AG09309 (cell line): ENCODE measurements at places on chromosomes 13 and 19.

GRCh38 chr13:41178040-41178439 lies 16.3 kb downstream of the KBTBD7 start:
- no peak for DNase-seq

- peak; percentile 10 for DNase-seq
These were observed 44.6 kb downstream of the ZNF787 start for GRCh38 chr19:56076498-56076897.

DNA sequence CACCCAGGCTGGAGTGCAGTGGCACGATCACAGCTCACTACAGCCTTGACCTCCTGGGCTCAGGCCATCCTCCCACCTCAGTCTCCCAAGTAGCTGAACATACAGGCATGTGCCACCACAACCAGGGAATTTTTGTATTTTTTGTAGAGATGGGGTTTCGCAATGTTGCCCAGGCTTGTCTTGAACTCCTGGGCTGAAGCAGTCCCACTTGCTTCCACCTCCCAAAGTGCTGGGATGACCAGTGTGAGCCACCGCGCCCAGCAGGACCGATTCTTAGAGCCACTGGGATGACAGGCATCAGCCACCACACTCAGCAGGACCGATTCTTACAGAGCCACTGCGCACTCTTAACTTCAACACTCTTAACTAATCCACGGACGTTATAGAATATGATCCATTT lies 54.9 kb upstream of the RANBP3 start:
- DNase-seq: no peak

GRCh38 chr13:50914176-50914700 lies 4.6 kb downstream of the RNASEH2B start:
- DNase-seq: no peak

DNA sequence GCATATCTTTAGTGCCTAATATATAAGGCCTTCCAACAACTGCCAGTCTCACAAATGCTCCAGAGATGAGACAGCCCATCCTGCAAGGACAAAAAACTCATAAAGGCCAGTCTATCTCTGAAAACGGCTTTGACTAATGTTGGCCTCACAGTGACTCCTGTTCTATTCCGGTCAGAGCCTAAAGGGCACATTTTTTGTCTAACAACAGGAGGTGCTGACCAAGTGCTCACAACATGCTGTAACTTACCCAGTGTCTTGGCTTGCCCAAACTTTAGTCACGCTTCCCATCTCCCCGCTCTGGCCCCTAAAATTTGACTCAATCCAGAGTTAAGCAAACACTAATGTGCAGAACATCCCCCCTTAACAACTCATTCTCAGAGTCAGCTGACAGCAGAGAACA lies 1411.2 kb upstream of the MIR17HG start:
- DNase-seq: no peak

DNA sequence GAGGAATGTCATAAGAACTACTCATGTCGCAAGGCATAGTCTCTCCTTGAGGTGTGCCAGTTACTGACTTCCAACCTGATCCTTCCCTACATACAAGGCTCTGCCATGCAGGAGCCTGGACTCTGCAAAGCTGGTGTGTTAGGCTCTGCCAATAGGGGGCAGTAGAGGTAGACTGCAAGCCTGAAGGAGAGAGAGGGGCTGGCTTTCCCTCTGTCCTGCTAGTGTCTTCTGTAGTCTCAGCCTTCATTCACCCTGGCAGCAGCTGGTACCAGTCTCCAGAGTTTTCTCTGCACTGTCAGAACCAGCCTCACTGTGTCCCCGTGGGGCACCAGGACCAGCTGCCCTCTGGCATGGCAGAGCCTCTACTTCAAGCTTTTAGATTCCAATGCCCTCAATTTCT lies 14.5 kb downstream of the SHISA2 start:
- DNase-seq: no peak

- DNase-seq: no peak
These were observed 202.2 kb upstream of the STARD13 start for GRCh38 chr13:33487575-33488243.

DNA sequence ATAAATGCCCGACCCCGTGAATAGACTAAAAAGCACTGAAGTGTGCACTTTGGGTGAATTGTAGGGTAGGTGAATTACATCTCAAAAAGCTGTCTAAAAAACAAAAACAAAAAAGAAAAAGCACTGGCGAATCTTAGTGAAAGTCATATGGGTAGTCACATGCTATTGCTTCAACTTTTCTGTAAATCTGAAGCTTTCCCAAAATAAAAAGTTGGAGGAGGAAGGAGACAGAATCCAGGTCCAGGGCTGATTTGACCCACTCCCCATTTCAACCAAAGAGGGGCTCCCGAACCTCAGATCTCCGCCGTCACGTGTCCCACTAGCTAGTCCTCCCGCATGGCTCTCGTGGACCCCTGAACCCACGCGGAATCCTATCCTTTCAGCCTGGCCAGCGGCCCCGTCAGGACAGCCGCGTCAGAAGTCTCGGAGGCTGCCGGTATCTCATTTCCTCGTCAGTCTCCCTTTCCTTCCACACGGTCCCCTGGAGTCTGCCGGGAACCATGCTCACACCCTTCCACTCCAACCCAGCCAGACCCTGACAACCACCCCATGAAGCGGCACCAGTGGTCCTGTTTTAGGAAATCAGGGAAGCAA lies 6.1 kb downstream of the PPP1R12C start:
- no peak for DNase-seq

DNA sequence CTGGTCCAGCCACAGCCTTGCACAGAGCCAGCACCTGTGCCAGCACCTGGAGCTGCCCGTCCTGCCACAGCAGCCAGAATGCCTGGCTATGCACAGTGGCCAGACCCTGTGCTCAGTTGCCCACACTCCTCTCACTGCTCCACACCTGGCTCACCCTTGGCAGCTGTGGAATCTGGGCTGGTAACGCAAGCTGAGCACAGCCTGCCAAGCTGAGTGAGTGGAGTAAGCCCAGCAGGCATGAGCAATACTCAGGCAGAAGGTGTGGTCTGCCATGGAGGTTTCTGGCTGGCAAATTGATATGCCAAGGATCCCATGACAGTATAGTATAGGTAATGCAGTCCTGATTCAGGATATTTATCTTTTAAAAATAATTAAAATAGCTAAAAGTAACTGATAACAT lies 122.2 kb downstream of the PCDH9 start:
- DNase-seq: no peak

DNA sequence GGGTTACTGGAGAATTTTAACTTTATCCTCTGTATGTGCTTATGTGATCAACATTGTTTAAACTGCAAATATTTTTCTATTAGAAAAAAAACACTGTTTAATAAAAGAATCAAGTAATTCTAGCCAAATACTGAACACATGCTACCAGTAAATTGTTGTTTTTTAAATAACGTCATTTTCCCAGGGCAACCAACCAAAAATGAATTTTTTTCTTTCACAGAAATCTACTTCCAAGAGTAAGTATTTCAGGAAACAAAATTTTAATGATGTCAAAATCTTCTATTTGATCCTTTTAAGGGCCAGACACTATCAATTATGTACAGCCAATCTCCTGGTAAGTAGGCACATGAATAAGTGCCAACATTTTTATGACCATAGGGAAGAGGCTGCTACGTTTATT lies 57.1 kb downstream of the TUBGCP3 start:
- no peak for DNase-seq

GRCh38 chr19:13844130-13844631 lies 32.8 kb upstream of the NANOS3 start:
- no peak for DNase-seq

- DNase-seq: no peak
These were observed 13.3 kb downstream of the ZNF574 start for GRCh38 chr19:42089191-42089750.

DNA sequence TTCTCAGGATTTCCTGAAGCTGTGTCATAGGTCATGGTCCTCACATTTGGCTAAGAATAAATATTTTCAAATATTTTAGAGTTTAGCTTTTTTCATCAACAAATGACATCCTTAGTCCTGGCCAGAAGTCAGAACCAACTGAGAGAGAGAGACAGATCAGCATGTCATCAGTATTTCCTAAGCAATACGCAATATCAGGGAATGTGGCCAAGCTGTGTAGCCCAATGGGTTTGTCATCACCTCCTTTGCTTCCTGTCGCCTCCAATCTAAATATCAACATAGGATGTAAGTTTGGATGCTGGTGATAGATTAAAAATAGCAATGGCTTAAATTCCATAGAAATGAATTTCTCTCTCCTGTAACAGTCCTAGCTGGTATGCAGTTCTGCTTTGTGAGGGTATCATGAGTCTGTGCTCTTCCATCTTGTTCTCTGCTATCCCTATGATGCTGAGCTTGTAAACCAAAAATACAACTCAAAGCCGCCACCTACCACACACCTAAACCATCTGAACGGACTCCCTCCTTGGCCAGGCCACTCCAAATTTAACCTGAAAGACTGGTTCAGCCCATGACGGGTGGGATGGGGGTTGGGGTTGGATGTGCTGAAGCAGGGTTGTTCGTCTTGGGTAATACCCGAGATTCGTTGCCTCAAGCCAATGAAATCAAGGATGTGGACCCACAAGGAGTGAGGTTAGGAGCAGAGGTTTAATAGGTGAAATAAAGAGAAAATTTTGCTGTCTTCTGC lies 10.0 kb upstream of the IGSF23 start:
- DNase-seq: peak; percentile 67

GRCh38 chr19:39543477-39543857 lies 3.5 kb upstream of the EID2 start:
- no peak for DNase-seq

DNA sequence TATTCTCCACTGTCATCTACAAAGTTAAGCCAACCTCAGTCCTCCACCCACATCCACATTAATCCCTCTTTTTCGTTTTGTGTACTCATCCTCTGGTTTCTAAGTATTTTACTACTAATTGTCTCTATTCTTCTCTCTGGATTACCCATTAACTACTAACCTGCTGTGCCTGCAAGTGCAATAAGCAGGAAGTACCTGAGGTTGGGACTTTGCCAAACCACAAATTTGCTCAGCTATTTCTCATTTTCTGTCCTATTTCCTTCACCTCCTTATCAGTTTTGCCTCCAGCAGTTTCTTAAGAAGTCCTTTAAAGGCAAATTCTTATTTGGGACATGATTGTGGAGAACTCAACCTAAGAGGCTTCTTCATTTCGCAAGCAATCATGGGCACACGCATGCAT lies 1708.9 kb downstream of the SLITRK5 start:
- no peak for DNase-seq

- no peak for DNase-seq
These were observed 10.3 kb downstream of the ZNF480 start for GRCh38 chr19:52307275-52307674.

DNA sequence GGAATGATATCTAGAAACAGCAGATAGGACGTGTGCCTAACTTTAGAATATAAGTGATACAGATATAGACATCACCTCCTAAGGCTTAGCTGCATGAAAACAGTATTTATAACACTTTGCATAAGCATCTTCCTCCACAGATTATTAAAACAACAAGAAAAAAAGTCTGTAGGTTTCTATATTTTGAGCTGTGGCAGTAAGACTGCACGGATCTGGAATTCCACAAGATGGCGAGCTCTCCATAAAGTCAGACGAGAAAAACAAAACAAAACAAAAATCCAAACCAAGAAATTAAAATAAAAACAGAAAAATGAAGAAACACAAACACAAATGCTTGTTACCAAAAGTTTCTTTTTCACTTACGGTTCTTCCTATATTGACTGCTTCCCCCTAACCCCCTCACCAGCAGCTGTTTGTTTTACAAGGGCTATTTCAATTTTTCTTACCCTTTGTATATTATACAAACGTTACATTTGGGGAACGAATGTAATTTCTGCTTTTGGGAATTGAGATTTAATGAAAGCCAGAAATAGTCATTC lies 285.8 kb downstream of the MYO16 start:
- no peak for DNase-seq

- DNase-seq: peak; percentile 95
These were observed 33.2 kb upstream of the KATNAL1 start for GRCh38 chr13:30340331-30341250.

DNA sequence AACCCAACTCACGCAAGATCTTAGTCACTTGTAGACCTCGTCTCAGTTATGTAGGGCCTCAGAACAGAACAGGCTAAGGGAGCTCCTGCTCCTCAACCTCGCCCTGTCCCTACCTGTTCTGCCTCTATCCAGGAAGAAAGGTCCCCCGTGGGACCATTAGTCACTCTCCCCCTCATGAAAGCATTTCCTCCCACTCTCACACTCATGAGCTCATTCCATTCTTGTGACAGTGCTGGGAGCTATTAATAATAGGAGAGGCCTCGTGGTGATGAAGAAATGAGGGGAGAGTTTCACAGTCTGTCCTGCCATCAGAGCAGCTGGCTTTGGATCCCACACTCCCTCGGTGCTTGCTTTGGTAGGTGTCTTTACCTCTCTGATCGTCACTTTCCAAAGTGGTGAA lies 10.2 kb downstream of the PPP2R1A start:
- peak; percentile 28 for DNase-seq

GRCh38 chr13:111039735-111040134 lies 75.4 kb upstream of the ARHGEF7 start:
- no peak for DNase-seq

- DNase-seq: no peak
These were observed 8.0 kb upstream of the B3GLCT start for GRCh38 chr13:31191748-31192147.

DNA sequence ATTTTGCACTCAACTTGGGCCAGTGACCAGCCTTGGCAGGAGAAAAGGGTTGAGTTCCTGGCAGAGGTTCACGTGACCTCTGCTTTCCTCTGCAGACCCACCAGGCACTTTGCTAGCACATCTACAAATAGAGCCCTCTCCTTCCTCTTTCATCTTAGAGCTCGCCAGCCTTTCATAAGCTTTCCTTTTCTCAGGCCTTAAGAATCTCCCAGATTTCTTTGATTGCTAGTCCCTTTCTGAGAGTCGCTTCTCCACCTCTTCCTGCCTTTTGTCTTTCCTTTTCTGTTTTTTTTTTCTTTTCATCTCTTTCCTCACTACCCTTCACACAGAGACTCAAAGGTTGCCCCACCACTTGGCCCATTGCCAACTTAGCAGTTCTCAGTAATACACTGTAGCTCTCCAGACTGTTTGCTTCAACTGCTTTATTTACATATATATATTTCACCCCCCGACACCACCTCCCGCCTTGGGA lies 375.7 kb upstream of the SPRY2 start:
- DNase-seq: no peak

GRCh38 chr19:46776927-46777911 lies 11.2 kb downstream of the SLC1A5 start:
- no peak for DNase-seq

GRCh38 chr13:79807554-79807953 lies 326.6 kb downstream of the NDFIP2 start:
- DNase-seq: no peak

GRCh38 chr19:50932690-50933083 lies 20.2 kb downstream of the KLK5 start:
- no peak for DNase-seq

GRCh38 chr13:45825387-45825650 lies 26.2 kb downstream of the SIAH3 start:
- DNase-seq: no peak

DNA sequence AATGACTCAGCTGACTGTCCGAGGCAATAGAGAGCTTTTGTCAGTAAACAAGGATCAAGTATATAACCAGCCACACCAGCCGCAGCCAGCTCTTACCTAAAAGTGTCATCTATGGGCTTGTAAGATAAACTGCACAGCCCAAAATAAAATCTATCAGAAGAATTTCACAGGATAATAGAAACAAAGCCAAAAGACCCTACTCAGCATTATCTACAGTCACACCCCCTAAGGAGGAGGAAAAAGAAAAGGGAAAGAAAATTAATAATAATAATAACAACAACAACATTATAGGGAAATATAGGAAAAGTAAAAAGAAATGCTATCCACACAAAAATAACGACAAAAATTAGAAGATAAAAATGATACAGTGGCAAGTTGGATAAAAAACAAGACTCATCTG lies 1883.8 kb downstream of the OLFM4 start:
- DNase-seq: no peak
